ENCODE measurements at places on chromosomes 13 and 19.

GRCh38 chr19:58274771-58275201 is 4.0 kb upstream of the ZNF8 start:
- no peak for DNase-seq

- DNase-seq = no peak
Measured at GRCh38 chr13:86193281-86193680, 394.1 kb upstream of the SLITRK6 start.

GRCh38 chr19:13024126-13024950 is 29.1 kb downstream of the NFIX start:
- DNase-seq = no peak

- no peak for DNase-seq
Measured at GRCh38 chr19:42313840-42314755, 989 bp downstream of the TMEM145 start.

- no peak for DNase-seq
Measured at GRCh38 chr19:16461630-16462051, 10.1 kb downstream of the EPS15L1 start.

- no peak for DNase-seq
Measured at GRCh38 chr13:53058065-53058679, 29.6 kb downstream of the OLFM4 start.

- no peak for DNase-seq
Measured at GRCh38 chr13:44195245-44195644, 178.4 kb upstream of the SERP2 start.

GRCh38 chr19:31986951-31987350 is 358.5 kb upstream of the ZNF507 start:
- no peak for DNase-seq

DNA sequence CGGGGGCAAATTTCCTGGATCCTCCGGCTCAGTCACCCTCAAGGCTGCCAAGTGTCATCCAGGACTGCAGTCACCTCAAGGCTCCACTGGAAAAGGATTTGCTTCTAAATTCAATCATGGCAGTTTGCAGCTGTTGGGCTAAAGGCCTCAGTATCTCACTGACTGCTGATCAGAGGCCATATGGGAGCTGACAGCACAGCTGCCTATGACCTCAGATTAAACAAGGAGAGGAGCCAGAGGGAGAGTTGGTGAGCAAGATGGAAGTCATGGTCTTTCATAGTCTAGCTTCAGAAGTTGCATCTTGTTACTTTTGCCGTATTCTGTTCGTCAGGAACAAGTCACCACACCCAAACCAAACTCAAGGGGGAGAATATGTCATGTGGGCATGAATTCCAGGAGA is 849.7 kb downstream of the UQCRFS1 start:
- DNase-seq = no peak

GRCh38 chr19:51637362-51637978 is 7.3 kb upstream of the SIGLEC5 start:
- DNase-seq = no peak

- DNase-seq = no peak
Measured at GRCh38 chr13:83166550-83166949, 715.7 kb downstream of the SLITRK1 start.

DNA sequence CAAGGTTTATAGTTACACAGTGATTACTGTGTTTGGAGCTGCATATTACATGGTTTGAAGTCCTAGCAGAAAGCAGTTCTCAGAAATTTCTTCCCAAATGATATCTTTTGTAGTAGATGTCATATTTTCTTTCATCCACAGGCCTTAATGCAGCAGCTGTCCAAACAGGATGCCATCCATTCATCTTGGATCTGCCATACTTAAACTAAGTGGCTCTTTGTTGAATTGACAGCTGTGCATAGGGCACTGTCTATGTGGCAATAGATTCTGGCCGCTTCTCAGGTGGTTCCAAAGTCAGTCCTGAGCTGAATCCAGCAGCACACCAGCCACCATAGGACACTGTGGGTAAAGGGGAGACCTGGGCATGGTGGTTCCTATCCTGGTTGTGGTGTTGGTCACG is 41.6 kb upstream of the SPRY2 start:
- no peak for DNase-seq

GRCh38 chr13:33184112-33184490 is 101.5 kb downstream of the STARD13 start:
- no peak for DNase-seq

DNA sequence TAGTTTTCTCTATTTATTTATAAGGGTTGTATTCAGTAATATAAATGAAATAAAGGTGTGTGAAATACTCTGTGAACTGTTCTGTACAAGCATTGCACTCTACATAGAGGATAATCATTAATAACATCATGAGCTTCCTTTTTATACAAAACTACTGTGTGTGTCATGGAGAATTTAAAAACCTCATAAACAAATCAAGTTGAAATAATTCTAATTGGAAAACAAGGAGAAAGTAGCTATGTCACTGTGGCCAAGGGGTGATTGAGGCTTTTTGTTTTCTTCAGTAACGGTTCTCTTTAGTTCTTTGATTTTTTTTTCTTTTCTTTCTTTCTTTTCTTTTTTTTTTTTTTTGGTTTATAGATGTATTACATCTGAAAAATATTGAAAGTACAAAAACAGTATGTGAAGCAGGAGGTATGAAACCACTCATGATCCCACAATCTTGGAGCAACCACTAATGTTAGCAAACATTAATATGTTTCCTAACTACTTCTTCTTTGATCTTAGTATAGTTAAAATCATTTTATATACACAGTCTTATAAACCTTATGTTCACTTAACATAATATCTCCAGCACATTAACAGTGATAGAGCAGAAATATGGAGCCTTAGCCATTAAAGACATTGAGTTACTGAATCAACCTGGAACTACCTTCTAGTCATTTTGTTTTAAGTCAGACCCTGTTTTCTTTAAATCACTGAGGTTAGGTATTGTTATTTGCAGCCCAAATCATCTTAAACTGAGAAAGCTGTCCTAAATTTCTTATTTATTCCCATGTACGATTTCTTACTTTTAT is 45.4 kb downstream of the WDFY2 start:
- no peak for DNase-seq

- DNase-seq = no peak
Measured at GRCh38 chr19:8512115-8512967, 1.6 kb downstream of the ZNF414 start.

- no peak for DNase-seq
Measured at GRCh38 chr13:38824342-38824741, 137.5 kb downstream of the FREM2 start.

GRCh38 chr13:24900507-24900906 is 136.5 kb downstream of the RNF17 start:
- DNase-seq = no peak

- no peak for DNase-seq
Measured at GRCh38 chr19:49700563-49700962, 9.6 kb downstream of the CPT1C start.

DNA sequence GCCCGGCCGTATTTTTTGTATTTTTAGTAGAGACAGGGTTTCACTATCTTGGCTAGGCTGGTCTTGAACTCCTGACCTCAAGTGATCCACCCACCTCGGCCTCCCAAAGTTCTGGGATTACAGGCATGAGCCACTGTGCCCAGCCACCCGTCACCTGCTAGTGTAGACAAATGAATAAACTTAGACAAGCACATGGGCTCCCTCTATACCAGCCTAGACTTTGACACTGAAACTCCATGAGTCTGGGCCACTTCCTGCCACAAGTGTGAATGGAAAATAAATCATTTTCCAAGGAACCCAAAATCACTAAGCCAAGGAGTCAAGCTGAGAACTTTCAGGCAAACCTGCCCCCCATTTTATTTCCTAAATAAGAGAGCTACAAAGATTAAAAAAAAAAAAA is 27.0 kb upstream of the TPT1 start:
- no peak for DNase-seq

GRCh38 chr13:114122127-114122511 is 10.3 kb downstream of the RASA3 start:
- DNase-seq = no peak

- DNase-seq = peak; percentile 70
Measured at GRCh38 chr19:12983542-12984142, 11.6 kb upstream of the NFIX start.

GRCh38 chr13:47175172-47175866 is 278.5 kb upstream of the HTR2A start:
- no peak for DNase-seq

- DNase-seq = no peak
Measured at GRCh38 chr13:102563267-102563666, 33.5 kb upstream of the TPP2 start.

DNA sequence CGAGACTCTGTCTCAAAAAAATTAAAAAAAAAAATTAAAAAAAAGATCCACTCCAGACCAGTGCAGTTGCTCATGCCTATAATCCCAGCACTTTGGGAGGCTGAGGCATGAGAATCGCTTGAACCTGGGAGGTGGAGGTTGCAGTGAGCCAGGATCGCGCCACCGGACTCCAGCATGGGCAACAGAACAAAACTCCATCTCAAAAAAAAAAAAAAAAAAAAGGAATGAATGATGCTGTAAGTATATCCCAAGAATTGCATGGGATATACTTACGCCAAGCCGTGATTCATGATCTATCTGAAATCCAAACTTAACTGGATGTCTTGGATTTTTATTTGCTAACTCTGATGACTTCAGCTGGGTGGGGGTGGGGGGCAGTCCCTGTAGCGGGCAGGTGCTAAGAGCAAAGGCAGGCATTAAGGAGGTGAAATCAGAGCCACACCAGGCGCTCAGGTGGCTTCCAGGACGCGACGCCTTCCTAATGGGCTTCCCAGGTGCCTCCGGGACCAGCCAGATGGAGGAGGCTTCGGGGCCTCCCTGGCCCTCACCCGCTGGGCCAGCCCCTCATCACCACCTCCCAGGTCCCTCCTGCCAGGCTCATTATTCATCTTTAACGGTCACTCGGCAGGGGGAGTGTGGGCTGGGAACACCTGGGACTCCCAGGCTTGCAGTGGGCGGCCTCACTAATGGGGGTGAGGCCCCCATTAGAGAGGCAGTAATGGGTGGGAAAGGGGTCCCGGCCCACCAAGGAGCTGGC is 11.4 kb upstream of the FUT5 start:
- DNase-seq = peak; percentile 57

- no peak for DNase-seq
Measured at GRCh38 chr13:112175162-112176075, 108.5 kb downstream of the SOX1 start.

GRCh38 chr19:11199517-11199916 is 2.2 kb upstream of the KANK2 start:
- DNase-seq = no peak

DNA sequence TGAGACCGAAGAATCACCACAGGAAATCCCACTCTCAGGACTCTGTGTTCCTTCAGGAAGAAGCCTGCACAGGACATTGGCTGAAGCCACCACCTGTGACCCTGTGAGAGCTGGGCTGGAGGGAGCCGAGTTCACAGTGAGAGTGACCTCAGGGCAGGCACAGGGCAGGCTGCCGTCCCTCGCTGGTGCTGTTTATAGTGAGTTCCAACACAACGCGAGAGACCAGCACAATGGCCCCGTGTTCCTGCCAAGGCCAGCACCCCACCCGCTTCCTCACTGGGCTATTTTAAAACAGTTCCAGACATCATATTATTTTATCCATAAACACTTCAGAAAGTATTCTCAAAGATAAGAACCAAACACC is 18.4 kb upstream of the GAS6 start:
- DNase-seq = no peak

- no peak for DNase-seq
Measured at GRCh38 chr19:46812977-46813838, 24.8 kb upstream of the SLC1A5 start.

DNA sequence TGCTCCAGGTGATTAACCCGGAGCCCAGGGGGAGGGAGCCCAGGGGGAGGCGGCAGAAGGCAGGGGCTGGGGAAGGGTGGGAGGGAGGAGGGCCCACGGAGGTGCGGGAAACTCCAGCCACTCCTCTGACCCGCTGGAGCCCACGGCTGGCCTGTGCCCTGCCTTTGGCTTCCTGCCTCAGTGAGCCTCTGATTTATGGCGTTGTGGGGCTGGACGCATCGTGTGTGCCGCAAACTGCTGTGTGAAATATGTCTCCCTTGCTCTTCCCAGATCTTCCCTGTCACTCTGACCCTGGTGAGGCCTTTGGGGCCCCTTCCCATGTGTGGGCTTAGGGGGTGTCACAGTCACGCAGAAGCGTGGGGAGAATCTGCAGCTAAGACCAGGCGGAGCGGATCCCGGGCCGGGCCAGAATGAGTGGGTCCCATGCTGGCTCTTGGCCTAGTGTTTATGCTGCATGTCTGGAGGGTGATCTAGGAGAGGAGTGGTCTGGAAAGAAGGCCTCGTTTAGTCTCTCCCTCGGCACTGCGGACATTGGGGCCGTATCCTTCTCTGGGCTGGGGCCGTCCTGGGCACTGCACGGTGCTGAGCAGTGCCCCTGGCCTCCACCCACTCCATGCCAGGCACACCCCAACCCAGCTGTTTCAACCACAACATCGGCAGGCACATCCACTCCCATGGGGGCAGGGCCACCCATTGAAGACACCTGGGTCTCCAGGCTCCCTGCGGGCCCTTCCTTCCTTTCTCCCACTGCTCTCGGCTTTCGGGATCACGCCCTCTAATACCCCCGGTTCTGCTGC is 123.0 kb downstream of the KDM4B start:
- no peak for DNase-seq

DNA sequence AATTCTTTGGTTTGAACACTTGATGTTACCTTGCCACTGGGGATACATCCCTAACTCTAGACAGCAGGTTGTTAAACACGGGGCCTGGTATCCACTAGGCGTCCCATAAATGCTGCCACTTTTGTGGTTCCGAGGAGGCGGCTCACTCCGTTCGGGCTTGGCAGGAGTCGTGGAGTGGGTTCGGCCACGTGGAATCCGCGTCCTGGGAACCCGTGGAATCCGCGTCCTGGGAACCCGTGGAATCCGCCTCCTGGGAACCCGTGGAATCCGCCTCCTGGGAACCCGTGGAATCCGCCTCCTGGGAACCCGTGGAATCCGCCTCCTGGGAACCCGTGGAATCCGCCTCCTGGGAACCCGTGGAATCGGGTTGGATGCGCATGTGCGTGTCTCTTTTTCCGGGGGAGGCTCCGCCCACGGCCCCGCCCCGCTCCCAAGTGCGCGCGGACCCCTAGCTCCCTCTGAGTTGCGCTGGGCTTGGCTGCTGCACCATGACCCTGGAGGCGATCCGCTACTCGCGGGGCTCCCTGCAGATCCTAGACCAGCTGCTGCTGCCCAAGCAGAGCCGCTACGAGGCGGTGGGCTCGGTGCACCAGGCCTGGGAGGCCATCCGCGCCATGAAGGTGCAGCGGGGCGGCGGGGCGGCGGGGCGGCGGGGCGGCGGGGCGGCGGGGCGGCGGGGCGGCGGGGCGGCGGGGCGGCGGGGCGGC is at the start of gene MRI1:
Gene MRI1 (plus strand): TSS at position 422 of the 707 bp plus-strand sequence. CDS start 67 bp downstream, at position 489.
- DNase-seq = no peak

- DNase-seq = no peak
Measured at GRCh38 chr19:10604460-10604980, 17.4 kb upstream of the AP1M2 start.

GRCh38 chr19:41913538-41914423 is 14.5 kb downstream of the ERFL start:
- DNase-seq = no peak
